Epithelial cell of umbilical artery (primary cell): ENCODE measurements at places on chromosomes 4 and X. TPM values are rescaled to one million over a fixed set of nuclear protein-coding genes. Genes with fewer than 3 reads are reported as not detected.

The COL4A6 gene
- total RNA-seq = 0.97 and 4.9 TPM in 2 replicates

The GPR173 gene
- 1.6 and 2.9 TPM in 2 replicates for total RNA-seq

The SLC7A11 gene
- total RNA-seq = 86.1 and 119 TPM in 2 replicates

The RTL9 gene
- total RNA-seq = not detected in 2 replicates

The DDX60 gene
- total RNA-seq = 20.5 and 98.6 TPM in 2 replicates

The GPR50 gene
- total RNA-seq = not detected in 2 replicates

The ASMT gene
- total RNA-seq = not detected in 2 replicates

The NAP1L3 gene
- total RNA-seq = 0.65 and 2.3 TPM in 2 replicates

The SPOCK3 gene
- 0.32 TPM in 1 of 2 replicates, not detected in the other for total RNA-seq

The SMIM31 gene
- total RNA-seq = not detected in 2 replicates

The UGT2B10 gene
- not detected in 2 replicates for total RNA-seq

The STPG2 gene
- total RNA-seq = not detected in 2 replicates

The PCDH11X gene
- 0.32 TPM in 1 of 2 replicates, not detected in the other for total RNA-seq

The COPS4 gene
- 97.7 and 106 TPM in 2 replicates for total RNA-seq
